ENCODE measurements at places on chromosomes 6 and 20. TPM values are rescaled to one million over a fixed set of nuclear protein-coding genes. Genes with fewer than 3 reads are reported as not detected.

The TFAP2C gene
- 7.2 TPM for total RNA-seq

The POM121L2 gene
- total RNA-seq = not detected

The ELOVL4 gene
- total RNA-seq = 4.5 TPM

The ZNF311 gene
- total RNA-seq = 1.2 TPM

The TULP1 gene
- total RNA-seq = not detected

Measured in H4 (cell line).